ENCODE measurements at places on chromosomes 16 and 17.

DNA sequence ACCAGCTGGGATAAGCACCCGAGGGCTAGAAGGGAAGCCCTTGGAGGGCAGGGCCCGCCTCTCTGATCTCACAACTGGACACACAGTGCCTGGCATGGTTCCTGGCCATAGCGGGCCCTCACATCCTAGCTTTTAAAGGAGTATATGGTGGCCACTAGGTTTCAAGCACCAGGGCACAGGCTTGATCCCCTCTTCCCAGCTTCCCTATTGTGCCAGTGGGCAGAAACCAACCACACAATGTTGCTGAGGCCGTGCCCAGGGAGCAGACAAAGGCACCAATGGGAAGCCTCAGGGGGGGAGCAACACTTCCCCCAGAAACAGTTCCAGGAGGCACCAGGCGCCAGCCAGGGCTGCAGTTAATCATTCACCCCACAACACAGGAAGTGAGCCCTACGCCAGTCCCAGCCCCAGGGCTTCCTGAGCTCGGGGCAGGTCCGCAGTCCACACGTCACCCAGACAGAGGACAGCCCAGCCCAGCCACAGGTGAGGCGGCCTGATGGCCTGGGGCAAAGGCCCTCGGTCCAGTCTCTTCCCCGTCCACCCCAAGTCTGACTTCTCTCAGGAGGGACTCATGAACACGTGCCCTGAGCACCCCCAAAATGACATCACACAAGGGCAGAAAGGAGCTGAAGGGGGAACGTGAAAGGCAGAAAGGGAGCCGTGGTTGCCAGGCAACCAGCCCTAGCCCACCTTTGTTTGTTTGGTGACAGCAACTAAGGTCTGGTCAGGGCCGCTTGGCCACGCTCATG is 12.8 kb downstream of the SMIM5 start:
- DNase-seq: peak; percentile 20

DNA sequence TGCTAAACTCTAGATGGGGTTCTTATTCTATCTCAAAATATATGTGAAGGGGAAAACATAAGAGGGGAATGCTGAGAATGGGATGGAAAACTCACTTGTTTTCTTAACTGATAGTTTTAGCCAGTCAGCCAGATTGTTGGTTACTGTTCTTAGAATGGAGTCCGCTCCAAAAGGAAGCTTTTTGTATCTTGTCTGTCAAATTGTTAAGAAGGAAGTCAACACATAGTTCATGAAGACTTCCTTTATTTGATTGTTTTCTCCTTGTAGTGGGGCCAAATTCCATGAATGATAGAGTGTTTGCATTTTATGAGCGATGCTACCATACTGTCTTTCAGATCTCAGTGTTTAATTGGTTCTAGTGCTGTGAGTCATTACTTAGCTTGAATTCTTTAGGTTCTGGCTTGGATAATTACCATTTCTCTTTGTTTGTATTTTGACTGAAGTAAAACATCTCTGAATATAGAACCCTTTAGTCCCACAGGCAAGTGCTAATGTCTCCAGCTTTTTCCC is 98.3 kb upstream of the GOT2 start:
- no peak for DNase-seq

GRCh38 chr17:71511266-71511995 is 609.4 kb upstream of the SOX9 start:
- DNase-seq: no peak

- DNase-seq: no peak
Observed at GRCh38 chr17:75854101-75854748, 910 bp downstream of the WBP2 start.

DNA sequence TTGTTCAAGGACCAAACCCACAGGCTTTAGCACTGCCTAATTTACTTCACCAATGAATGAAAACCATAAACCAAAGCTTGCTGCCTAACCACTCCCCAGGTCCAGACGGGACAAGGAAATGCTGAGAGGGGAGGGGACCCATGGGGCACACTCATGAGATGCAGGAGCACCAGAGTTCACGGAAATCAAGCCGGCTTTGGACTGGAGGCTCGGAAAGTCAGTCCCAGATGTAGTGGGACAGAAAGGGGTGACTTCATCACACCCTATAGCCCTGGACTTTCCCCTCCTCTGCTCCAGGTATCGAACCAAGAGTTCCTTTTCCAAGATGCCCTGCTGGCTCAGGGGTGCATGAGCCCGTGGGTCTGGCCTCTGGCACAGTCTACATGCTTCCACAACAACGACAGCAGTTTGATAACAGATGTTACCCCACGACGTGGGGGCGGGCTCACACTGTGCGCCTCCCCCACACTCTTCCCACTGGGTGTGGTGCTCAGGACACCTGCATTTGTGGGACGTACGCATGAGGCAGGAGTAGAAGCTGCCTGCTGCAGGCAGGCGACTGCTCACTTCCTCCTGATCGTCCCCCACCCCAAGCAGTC is 63.2 kb downstream of the AMFR start:
- no peak for DNase-seq

- no peak for DNase-seq
Observed at GRCh38 chr16:84869473-84869845, 49.7 kb downstream of the CRISPLD2 start.

- no peak for DNase-seq
Observed at GRCh38 chr17:72165192-72165866, 44.5 kb downstream of the SOX9 start.

Measured in activated naive CD8-positive, alpha-beta T cell treated with anti-CD3 and anti-CD28 coated beads for 36 hours (primary cell).